ENCODE measurements at places on chromosomes 12 and 14. TPM values are rescaled to one million over a fixed set of nuclear protein-coding genes. Genes with fewer than 3 reads are reported as not detected.

ADSS1 gene
- total RNA-seq: 0.61 TPM

SMOC1 gene
- not detected for total RNA-seq

DNA sequence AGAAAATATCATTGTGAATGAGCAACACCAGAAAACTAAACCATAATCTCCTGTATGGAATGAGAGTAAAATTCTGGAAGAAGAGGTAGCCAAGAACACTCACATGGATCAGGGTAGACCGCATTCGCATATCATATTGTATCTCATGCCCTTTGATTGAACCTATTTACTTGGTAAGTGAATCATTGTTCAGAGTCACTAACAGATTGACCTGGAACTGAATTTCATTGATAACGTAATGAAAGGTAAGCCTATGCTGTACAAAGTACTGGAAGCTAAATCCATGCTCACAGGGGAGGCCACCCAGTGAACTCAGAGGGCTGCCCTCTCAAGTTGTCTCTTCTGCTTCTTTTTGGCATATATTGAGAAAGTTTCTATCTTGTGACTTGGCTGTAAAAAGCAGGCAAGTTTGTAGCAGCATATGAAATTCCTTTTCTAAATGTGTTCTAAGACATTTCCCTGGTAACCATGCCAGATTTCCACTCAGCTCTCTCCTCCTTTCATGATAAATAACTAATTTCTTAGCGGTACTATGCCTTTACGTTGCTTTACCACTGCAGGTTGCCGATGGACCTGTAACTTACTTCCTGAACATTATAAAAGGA lies 91.4 kb downstream of the PLCZ1 start:
- H3K4me1 ChIP-seq: no peaks in the 10 kb centered on the region
- H3K27me3 ChIP-seq: no peaks in the 10 kb centered on the region
- no peak for DNase-seq

- no peak overlapping the region for H3K27ac ChIP-seq
- H3K36me3 ChIP-seq: peaks cover 4% of the 10 kb centered on the region
- no peak for DNase-seq
Observed at GRCh38 chr14:41986083-41986645, 379.5 kb downstream of the LRFN5 start.

- DNase-seq: no peak
- no peaks in the 10 kb centered on the region for H3K36me3 ChIP-seq
- H3K4me1 ChIP-seq: no peaks in the 10 kb centered on the region
- H3K27me3 ChIP-seq: no peaks in the 10 kb centered on the region
Observed at GRCh38 chr12:24062642-24063245, 113.3 kb upstream of the SOX5 start.

- H3K4me3 ChIP-seq: no peak overlapping the region
- no peaks in the 10 kb centered on the region for H3K4me1 ChIP-seq
- no peaks in the 10 kb centered on the region for H3K36me3 ChIP-seq
- H3K27me3 ChIP-seq: peaks cover 9% of the 10 kb centered on the region
Observed at GRCh38 chr12:98817742-98818141, 172.7 kb downstream of the APAF1 start.

DNA sequence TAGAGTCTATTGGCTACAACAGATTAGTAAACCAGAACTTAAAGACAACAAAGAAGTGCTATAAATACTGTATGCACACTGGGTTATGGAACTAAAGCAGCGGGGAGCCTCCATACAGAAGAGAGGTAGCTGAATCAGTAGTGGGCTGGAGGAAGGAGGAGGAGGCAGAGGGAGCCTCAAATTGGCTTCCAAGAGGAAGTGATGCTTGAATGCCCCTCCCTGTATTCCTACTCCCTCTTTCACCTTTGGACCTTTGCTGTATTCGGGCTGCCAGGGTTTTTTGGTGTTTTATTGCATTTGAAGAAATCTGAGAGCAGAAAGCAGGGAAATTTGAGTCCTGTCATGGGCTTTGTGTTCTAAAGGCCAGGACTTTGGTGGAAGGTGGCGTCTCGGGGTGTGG lies 104.0 kb upstream of the PTPRB start:
- no peaks in the 10 kb centered on the region for H3K4me1 ChIP-seq
- H3K36me3 ChIP-seq: no peaks in the 10 kb centered on the region
- no peak for DNase-seq
- H3K27ac ChIP-seq: no peak overlapping the region
- no peak overlapping the region for H3K4me3 ChIP-seq
- peaks cover 33% of the 10 kb centered on the region for H3K27me3 ChIP-seq

- H3K27ac ChIP-seq: peak within 1 kb of the TSS; percentile 97
- H3K27me3 ChIP-seq: no peaks in the 10 kb centered on the region
- H3K4me1 ChIP-seq: peaks cover 52% of the 10 kb centered on the region
- peak within 1 kb of the TSS; percentile 100 for H3K4me3 ChIP-seq
Observed at GRCh38 chr14:88005050-88005481, at the start of gene GPR65. Gene GPR65, plus strand, starts transcription at chr14:88005135. Its CDS starts 5,713 bp downstream, at chr14:88010848.

DNA sequence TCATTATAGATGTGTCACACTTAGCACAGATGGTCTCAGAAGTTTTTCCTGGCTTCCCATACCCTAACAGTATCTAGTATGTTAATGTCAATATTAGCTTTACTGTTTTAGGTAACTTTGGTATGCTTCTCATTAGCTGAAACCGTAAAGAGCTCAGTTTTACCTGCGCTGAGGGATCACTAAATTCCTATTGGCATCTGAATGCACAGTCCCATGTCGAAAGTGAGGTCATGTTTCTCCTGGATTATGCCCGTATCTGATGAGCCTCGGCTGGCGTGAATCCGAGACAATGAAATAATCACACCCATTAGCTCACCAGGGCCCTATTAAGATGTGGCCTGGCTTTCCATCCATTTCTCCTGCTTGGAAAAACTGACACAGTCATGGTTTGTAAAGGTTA lies 418.2 kb downstream of the ZFP36L1 start:
- H3K27me3 ChIP-seq: no peaks in the 10 kb centered on the region
- H3K4me3 ChIP-seq: no peak overlapping the region
- DNase-seq: no peak
- H3K36me3 ChIP-seq: no peaks in the 10 kb centered on the region

GRCh38 chr14:80933282-80933681 lies 8.3 kb downstream of the CEP128 start:
- peaks cover 1% of the 10 kb centered on the region for H3K36me3 ChIP-seq
- peaks cover 30% of the 10 kb centered on the region for H3K4me1 ChIP-seq
- DNase-seq: no peak
- no peaks in the 10 kb centered on the region for H3K27me3 ChIP-seq

DNA sequence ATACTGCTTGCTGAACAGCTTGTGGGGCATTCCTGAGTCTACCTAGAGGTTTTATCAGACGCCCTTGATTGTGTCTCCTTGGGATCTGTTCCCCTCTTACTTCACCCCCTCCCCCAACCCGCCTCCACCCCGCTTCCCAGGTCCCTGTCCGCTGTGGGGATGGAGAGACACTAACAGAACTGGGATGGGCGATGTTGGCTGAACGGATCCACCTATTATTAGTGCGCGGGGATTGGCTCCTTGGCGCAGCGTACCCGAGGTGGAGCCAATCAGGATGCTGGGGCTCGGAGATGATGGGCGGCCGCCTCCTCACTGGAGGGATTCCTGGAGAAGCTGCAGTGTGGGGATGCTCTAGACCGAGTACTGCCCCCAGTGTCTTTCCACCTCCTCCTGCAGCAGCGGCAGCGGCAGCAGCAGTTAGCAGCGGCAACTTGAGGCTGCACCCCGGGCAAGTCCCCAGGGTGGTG lies at the start of gene SYT1:
Gene SYT1 (plus strand): TSS at position 372 of the 467 bp plus-strand sequence.
- no peak for DNase-seq
- peaks cover 3% of the 10 kb centered on the region for H3K27me3 ChIP-seq
- no peaks in the 10 kb centered on the region for H3K36me3 ChIP-seq
- no peaks in the 10 kb centered on the region for H3K4me1 ChIP-seq
- no peak within 1 kb of the TSS for H3K4me3 ChIP-seq

DNA sequence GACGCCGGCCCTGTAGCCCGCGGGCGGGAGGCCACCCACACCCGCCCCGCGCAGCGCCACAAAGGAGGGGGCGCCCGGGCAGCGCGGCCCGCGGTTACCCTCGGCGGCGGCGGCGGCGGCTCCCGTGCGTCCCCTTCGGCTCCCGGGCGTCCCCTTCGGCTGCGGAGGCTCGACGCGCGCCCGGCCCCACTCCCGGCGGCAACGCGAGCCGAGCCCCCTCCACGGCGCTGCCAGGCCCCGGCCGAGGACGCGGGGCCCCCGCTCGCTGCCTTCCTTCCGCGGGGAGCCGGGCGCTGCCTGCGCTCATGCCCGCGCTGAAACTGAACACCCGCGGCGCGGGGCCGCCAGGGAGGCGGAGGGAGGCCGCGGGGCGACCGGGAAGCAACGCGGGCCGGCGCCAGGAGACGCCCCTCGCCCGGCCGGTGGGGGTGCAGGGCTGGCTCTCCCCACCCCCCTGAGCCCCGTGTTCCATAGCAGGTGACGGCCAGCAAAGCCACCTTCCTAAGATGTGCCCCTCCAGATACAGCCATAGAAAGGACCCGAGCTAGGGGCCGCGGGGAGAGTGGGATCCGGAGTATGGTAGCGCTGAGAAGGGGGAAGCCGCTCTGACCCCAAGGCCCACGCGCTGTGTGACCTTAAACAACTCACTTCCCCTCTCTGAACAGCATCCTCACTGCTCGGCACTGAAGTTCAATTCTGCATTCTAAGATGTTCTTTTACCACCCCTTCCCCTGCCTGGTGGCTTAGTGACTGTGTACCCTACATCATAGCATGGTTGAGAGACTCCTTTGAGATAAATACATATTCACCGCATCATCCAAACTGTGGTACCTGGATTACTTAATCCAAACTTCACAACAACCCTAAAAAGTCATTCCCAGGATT lies 42.8 kb downstream of the KDM2B start:
- H3K27ac ChIP-seq: peak overlapping the region; percentile 79
- peak; percentile 72 for DNase-seq
- peaks cover 36% of the 10 kb centered on the region for H3K4me1 ChIP-seq
- H3K4me3 ChIP-seq: peak overlapping the region; percentile 93

- DNase-seq: no peak
- peaks cover 34% of the 10 kb centered on the region for H3K27me3 ChIP-seq
- no peak overlapping the region for H3K4me3 ChIP-seq
- H3K4me1 ChIP-seq: no peaks in the 10 kb centered on the region
- H3K27ac ChIP-seq: no peak overlapping the region
Observed at GRCh38 chr12:65637774-65638173, 186.5 kb upstream of the HMGA2 start.

- peak; percentile 58 for DNase-seq
- H3K4me1 ChIP-seq: no peaks in the 10 kb centered on the region
- H3K27me3 ChIP-seq: no peaks in the 10 kb centered on the region
Observed at GRCh38 chr12:131007031-131007739, 53.5 kb downstream of the ADGRD1 start.

- no peaks in the 10 kb centered on the region for H3K4me1 ChIP-seq
- H3K27me3 ChIP-seq: peaks cover 19% of the 10 kb centered on the region
- H3K27ac ChIP-seq: no peak overlapping the region
- no peak for DNase-seq
- no peaks in the 10 kb centered on the region for H3K36me3 ChIP-seq
Observed at GRCh38 chr12:65100140-65100539, 21.0 kb downstream of the WIF1 start.

GRCh38 chr12:48681399-48681709 lies 684 bp downstream of the KANSL2 start:
- H3K27me3 ChIP-seq: no peaks in the 10 kb centered on the region
- peaks cover 34% of the 10 kb centered on the region for H3K4me1 ChIP-seq
- peak overlapping the region; percentile 86 for H3K27ac ChIP-seq
- DNase-seq: no peak

DNA sequence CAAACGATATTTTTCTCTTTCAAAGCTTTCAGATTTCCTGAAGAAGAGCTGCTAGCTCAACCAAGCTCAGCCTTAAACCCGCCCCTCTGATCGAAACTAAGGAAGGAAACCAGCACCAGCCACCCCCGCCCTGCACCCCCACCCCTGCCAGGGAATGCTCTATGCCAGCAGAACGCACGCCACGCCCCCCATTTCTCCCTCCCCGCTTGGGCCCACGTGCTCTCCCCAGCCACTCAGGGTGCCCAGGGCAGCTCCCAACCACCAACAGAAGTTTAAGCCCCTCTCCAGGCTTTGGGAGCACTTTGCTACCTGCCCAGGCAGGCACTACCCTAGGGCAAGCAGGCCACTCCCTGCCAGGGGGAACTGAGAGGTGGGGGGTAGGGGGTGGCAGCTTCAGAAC lies 18.8 kb upstream of the KRT78 start:
- no peak overlapping the region for H3K4me3 ChIP-seq
- H3K27ac ChIP-seq: no peak overlapping the region
- H3K27me3 ChIP-seq: no peaks in the 10 kb centered on the region
- peaks cover 6% of the 10 kb centered on the region for H3K4me1 ChIP-seq
- DNase-seq: no peak

GRCh38 chr12:18496156-18496555 lies 234.8 kb downstream of the PIK3C2G start:
- H3K4me1 ChIP-seq: no peaks in the 10 kb centered on the region
- no peaks in the 10 kb centered on the region for H3K36me3 ChIP-seq
- H3K27ac ChIP-seq: no peak overlapping the region
- no peaks in the 10 kb centered on the region for H3K27me3 ChIP-seq
- H3K4me3 ChIP-seq: no peak overlapping the region

GRCh38 chr12:55067701-55068100 lies 47.9 kb downstream of the NEUROD4 start:
- H3K4me3 ChIP-seq: no peak overlapping the region
- H3K27ac ChIP-seq: no peak overlapping the region
- H3K36me3 ChIP-seq: no peaks in the 10 kb centered on the region
- peaks cover 12% of the 10 kb centered on the region for H3K27me3 ChIP-seq
- no peak for DNase-seq

GRCh38 chr14:52318062-52318461 lies 4.0 kb downstream of the PTGER2 start:
- H3K4me1 ChIP-seq: peaks cover 53% of the 10 kb centered on the region
- no peak for DNase-seq
- H3K27me3 ChIP-seq: no peaks in the 10 kb centered on the region
- peak overlapping the region; percentile 100 for H3K4me3 ChIP-seq
- peaks cover 78% of the 10 kb centered on the region for H3K36me3 ChIP-seq
- H3K27ac ChIP-seq: peak overlapping the region; percentile 98

DNA sequence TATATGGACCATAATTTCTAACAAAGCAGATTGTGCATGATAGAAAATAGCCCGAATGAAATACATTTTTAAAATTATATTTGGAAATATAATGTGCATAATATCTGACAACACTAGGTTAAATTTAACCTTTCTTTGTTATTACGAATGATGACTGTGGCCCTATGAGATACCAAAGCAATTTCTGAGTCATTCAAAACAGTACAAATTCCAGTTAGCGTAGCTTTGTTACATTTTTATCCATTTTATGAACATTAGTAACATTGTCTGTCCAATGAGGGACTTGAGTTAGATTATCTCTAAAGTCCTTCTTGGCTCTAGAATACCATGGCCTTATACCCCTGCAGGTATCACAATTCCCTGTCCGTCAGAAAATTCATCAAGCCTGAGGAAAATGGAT lies 39.0 kb upstream of the REP15 start:
- H3K36me3 ChIP-seq: no peaks in the 10 kb centered on the region
- H3K4me1 ChIP-seq: peaks cover 2% of the 10 kb centered on the region
- peaks cover 4% of the 10 kb centered on the region for H3K27me3 ChIP-seq
- H3K4me3 ChIP-seq: no peak overlapping the region
- H3K27ac ChIP-seq: no peak overlapping the region

DNA sequence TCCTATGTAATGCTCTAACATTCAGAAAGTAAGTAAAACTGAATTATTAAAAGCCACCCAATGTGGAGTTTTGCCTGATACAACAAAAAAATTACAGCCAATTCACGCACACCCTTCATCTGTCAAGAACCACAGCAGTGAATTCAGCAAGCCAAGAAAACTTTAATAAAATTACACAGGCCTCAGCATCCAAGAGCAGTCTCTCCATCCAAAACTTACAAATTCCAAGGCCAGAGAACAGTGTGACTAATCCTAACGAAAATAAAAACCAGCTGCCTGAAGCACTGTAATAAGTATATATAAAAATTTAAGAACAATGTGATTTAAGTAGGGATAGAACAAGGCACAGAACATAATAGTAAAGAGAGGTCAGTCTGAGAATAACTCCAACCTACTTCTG lies 54.2 kb downstream of the SIX6 start:
- no peak for DNase-seq
- H3K4me3 ChIP-seq: no peak overlapping the region
- H3K4me1 ChIP-seq: no peaks in the 10 kb centered on the region

All from natural killer cell treated with Interleukin-12 subunit alpha and Interleukin-12 subunit beta and Interleukin-15 and Interleukin-18, amount 100 ng/mL, for 72 hours (primary cell).